Psoas muscle (tissue), 8 donors: ENCODE measurements at places on chromosomes 7 and 10. TPM values are rescaled to one million over a fixed set of nuclear protein-coding genes. Genes with fewer than 3 reads are reported as not detected.

HOXA7 gene
- total RNA-seq, result 4.7 TPM

DNA sequence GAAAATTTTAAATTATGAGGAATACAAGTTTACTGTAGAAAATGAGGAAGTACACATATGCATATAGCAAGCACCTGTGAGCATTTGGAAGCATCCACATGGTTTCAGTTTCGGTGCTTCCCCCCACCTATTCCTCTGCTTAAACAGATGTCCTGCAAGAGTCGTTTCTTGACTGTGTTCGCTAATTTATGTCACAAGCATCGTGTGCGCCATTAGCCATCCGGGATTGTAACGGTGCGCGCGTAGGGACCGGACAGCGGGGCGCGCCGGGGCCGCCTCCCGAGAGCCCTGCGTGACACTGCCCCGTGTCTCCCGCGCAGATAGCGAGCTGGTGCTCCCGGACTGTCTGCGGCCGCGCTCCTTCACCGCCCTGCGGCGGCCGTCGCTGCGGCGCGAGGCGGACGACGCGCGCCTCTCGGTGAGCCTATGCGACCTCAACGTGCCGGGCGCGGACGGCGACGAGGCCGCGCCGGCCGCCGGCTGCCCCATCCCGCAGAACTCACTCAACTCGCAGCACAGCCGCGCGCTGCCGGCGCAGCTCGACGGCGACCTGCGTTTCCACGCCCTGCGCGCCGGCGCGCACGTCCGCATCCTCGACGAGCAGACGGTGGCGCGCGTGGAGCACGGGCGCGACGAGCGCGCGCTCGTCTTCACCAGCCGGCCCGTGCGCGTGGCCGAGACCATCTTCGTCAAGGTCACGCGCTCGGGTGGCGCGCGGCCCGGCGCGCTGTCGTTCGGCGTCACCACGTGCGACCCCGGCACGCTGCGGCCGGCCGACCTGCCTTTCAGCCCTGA, 90.9 kb downstream of the NEURL1 start:
- H3K27ac ChIP-seq, result peak overlapping the region; percentile 23
- H3K4me1 ChIP-seq, result peaks cover 41% of the 10 kb centered on the region
- DNase-seq, result peak; percentile 64
- H3K36me3 ChIP-seq, result no peaks in the 10 kb centered on the region
- no peaks in the 10 kb centered on the region for H3K27me3 ChIP-seq

GTPBP4 gene
- total RNA-seq, result 36.3 TPM

- peaks cover 56% of the 10 kb centered on the region for H3K27me3 ChIP-seq
- H3K27ac ChIP-seq, result no peak overlapping the region
- H3K4me1 ChIP-seq, result peaks cover 31% of the 10 kb centered on the region
- H3K36me3 ChIP-seq, result no peaks in the 10 kb centered on the region
- peak overlapping the region; percentile 49 for H3K4me3 ChIP-seq
Measured at GRCh38 chr10:117553815-117554172, 11.2 kb downstream of the EMX2 start.

TRIM73 gene
- not detected for total RNA-seq

STEAP2 gene
- total RNA-seq, result 1.4 TPM

GRCh38 chr7:51633596-51633995, 317.0 kb upstream of the COBL start:
- no peaks in the 10 kb centered on the region for H3K36me3 ChIP-seq
- no peak overlapping the region for H3K4me3 ChIP-seq
- no peak overlapping the region for H3K27ac ChIP-seq
- no peaks in the 10 kb centered on the region for H3K27me3 ChIP-seq
- H3K4me1 ChIP-seq, result no peaks in the 10 kb centered on the region

ELFN1 gene
- 0.64 TPM for total RNA-seq
